ENCODE measurements at places on chromosomes 13 and 19. TPM values are rescaled to one million over a fixed set of nuclear protein-coding genes. Genes with fewer than 3 reads are reported as not detected.

- no peaks in the 10 kb centered on the region for H3K4me1 ChIP-seq
- no peaks in the 10 kb centered on the region for H3K27me3 ChIP-seq
- DNase-seq, result no peak
- no peak overlapping the region for H3K4me3 ChIP-seq
- H3K36me3 ChIP-seq, result no peaks in the 10 kb centered on the region
- H3K27ac ChIP-seq, result no peak overlapping the region
Observed at GRCh38 chr19:42850981-42851717, 28.4 kb downstream of the PSG1 start.

GRCh38 chr13:111156421-111156820 is 41.3 kb downstream of the ARHGEF7 start:
- peaks cover 41% of the 10 kb centered on the region for H3K4me1 ChIP-seq
- peaks cover 15% of the 10 kb centered on the region for H3K36me3 ChIP-seq
- no peak for DNase-seq
- no peaks in the 10 kb centered on the region for H3K27me3 ChIP-seq

OLFM2 gene
- total RNA-seq, result not detected

ATP1A3 gene
- not detected for total RNA-seq

- no peak overlapping the region for H3K27ac ChIP-seq
- DNase-seq, result peak; percentile 69
- H3K4me1 ChIP-seq, result no peaks in the 10 kb centered on the region
- peaks cover 27% of the 10 kb centered on the region for H3K36me3 ChIP-seq
Observed at GRCh38 chr19:49331616-49332055, 3.6 kb upstream of the CD37 start.

ZNF773 gene
- 9.9 TPM for total RNA-seq

GRCh38 chr13:102903659-102904407 is 58.0 kb downstream of the ERCC5 start:
- no peak overlapping the region for H3K27ac ChIP-seq
- DNase-seq, result no peak
- H3K4me1 ChIP-seq, result no peaks in the 10 kb centered on the region

UBAC2 gene
- total RNA-seq, result 30.1 TPM

- H3K4me3 ChIP-seq, result no peak overlapping the region
- no peak for DNase-seq
- H3K36me3 ChIP-seq, result no peaks in the 10 kb centered on the region
- no peaks in the 10 kb centered on the region for H3K27me3 ChIP-seq
Observed at GRCh38 chr13:67726979-67727378, 496.8 kb upstream of the PCDH9 start.

- no peak overlapping the region for H3K27ac ChIP-seq
- peak; percentile 76 for DNase-seq
- peaks cover 52% of the 10 kb centered on the region for H3K4me1 ChIP-seq
- H3K27me3 ChIP-seq, result peaks cover 3% of the 10 kb centered on the region
- H3K36me3 ChIP-seq, result no peaks in the 10 kb centered on the region
- peak overlapping the region; percentile 25 for H3K4me3 ChIP-seq
Observed at GRCh38 chr19:40596608-40597328, 4.4 kb upstream of the LTBP4 start.

S1PR5 gene
- not detected for total RNA-seq

DNA sequence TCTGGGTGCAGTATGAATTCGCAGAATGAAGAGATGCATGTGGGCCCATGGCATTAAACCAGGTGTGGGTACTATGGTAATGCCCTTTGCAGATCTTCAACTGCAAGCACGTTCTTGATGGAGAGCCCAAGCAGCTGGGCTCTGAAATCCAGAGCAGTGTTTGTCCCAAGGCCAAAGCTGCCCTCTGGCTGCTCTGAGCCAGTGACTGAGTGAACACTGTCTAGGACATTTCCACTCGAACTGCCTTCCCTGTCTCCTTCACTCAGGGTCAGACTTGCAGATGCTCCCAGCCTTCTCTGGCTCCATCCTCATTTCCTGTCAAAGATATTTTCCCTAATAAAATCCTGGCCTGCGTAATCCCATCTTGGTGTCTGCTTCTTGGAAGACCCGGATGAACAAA is 80.2 kb upstream of the GJB6 start:
- no peak for DNase-seq
- H3K27ac ChIP-seq, result no peak overlapping the region
- no peaks in the 10 kb centered on the region for H3K27me3 ChIP-seq
- H3K4me1 ChIP-seq, result no peaks in the 10 kb centered on the region
- no peak overlapping the region for H3K4me3 ChIP-seq

DNA sequence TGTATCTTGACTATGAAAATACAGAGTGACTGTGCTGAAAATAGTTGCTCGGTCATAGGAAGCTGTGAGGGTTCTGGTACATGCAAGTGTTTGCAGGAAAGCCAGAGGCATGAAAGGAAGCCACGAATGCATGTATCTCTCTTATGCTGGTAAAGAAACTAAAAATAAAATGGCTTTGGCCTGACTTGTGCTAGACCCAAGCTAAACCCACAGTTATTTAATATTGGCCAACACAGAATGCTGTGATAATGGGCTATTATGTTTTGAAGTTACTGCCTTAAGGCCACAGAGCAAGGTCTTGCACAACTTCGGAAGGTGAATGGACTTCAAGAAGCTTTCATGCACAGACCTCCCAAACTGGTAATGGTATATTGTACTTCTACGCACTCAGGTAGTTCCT is 518.2 kb upstream of the HTR2A start:
- no peaks in the 10 kb centered on the region for H3K36me3 ChIP-seq
- H3K4me1 ChIP-seq, result no peaks in the 10 kb centered on the region
- DNase-seq, result no peak
- H3K4me3 ChIP-seq, result no peak overlapping the region
- no peak overlapping the region for H3K27ac ChIP-seq
- no peaks in the 10 kb centered on the region for H3K27me3 ChIP-seq

DNA sequence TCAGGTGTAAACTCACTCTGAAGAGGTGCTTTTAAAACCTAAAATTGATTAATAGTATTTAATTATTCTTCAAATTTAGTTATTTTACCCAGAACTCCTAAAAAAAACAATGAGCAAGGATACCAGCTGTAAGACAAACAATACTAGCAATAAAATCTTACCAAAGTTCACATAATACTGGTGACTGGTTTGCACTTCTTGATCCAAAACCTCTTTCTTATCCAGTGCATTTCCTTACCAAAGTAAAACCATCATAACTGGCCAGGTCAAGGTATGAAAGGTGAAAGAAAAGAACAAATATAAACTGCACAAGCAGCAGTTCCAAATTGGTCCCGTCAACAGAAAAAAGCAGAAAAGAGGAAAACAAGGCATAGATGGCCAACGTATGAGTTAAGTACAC is 62.7 kb downstream of the PSPC1 start:
- H3K4me1 ChIP-seq, result no peaks in the 10 kb centered on the region
- H3K36me3 ChIP-seq, result peaks cover 32% of the 10 kb centered on the region
- H3K27me3 ChIP-seq, result no peaks in the 10 kb centered on the region
- no peak overlapping the region for H3K27ac ChIP-seq
- H3K4me3 ChIP-seq, result no peak overlapping the region
- DNase-seq, result no peak

GJB2 gene
- total RNA-seq, result 1.2 TPM
